Stimulated activated CD4-positive, alpha-beta T cell treated with anti-CD3 and anti-CD28 coated beads, Interleukin-1b, Interleukin-23, amount 100 ng/mL, for 1 hour (primary cell): ENCODE measurements at places on chromosomes 2 and 18.

DNA sequence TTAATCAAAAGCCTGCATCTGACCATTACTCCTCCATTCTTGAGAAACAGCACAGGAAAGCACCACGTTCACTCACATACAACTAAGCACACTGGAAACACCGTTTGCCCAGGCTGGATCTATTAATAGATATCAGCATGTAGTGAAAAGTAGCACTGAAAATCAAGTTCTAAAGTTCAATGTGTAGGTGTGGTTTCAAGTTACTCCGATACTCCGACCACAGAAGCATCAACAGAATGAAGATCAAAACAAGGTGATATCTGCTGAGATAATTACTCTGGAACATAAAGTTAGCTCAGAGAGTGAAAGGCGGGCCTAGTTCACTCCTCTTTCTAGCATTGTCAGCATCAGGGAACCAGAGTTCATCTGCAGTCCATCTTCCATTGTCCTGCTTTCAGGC lies 1367.4 kb upstream of the ACVR2A start:
- no peak for DNase-seq

GRCh38 chr2:148560496-148560895 lies 84.1 kb upstream of the EPC2 start:
- DNase-seq: no peak

DNA sequence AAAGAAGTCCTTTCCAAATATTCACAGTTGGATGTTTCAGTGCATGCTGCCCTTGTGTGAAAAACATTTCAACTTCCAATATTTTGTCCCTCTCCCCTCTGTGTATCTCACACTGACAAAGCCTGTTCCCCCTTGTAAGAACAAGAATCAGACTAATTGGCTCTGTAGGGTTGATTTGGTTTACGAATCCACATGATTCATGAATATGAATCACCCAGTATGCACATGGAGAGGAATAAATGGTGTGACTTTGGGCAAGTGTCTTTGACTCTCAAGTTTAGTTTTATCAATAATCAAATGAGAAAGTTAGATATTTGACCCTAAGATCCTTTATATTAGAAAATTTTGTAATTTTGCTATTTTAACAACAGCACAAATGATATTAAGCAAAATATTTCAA lies 9.3 kb upstream of the CDH20 start:
- DNase-seq: no peak

DNA sequence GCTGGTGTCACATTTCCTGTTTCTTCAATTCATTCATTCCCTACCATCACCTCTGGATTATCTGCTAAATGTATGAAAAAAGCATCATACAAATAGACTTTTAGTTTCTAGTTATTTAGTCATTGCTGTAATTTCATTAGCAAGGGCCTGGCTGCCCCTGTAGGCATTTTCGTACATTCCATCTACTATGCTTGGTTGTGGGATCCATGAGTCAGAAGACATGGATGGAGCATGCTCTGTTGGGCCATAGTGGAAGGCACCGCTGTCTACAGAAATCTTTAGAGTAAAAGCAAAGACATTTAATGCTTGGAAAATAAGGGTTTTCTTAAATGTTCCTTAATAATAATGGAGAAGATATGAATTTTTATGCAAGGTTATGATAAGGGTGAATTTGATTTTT lies 324.8 kb upstream of the MEIS1 start:
- DNase-seq: no peak

GRCh38 chr2:20371323-20372025 lies 20.8 kb upstream of the PUM2 start:
- no peak for DNase-seq

DNA sequence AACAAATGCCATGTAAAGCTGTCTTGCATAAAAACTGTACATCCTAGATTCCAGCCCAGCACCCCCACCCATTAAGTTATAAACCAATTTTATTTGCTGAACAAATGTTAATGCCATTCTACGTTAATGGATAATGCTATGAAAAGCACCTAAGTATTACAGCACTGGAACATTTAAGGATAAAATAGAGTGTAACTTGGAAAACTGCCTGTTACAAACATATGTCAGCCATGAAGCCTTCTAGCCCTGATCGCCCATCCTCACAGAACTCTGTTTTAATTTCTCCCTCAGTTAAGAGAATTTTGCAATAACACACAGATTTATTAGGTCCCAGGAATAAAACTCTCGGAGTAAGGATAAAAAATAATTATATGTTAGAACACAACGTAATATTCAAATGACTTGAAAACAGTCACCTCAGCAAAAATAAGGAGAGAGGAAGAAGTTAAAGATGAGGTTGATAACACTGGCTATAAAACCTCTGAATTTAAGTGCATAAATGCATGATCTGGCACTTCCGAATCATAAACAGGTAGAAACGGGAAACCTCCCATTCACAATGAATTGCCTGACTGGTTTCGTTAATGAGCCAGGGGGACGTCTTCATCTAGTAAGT lies 308.7 kb downstream of the AFF3 start:
- no peak for DNase-seq

DNA sequence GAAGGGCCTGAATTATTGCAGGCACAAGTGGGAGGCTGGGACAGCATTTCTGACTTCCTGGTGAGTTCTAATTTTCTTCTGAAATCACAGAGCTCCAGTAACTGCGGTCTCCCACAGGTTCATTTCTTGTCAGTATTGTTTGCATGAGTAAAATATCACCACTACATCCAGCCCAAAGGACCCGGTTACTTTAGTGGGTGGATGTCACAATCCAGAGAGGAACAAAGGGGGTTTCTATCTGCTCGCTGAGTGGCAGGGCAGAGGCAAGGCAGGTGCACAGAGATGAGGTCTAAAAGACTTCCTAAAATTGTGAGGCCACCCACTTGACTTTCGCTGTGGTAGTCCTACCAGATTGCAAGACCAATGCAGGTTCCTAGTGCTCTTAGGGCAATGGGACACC lies 800.4 kb upstream of the ID2 start:
- no peak for DNase-seq

DNA sequence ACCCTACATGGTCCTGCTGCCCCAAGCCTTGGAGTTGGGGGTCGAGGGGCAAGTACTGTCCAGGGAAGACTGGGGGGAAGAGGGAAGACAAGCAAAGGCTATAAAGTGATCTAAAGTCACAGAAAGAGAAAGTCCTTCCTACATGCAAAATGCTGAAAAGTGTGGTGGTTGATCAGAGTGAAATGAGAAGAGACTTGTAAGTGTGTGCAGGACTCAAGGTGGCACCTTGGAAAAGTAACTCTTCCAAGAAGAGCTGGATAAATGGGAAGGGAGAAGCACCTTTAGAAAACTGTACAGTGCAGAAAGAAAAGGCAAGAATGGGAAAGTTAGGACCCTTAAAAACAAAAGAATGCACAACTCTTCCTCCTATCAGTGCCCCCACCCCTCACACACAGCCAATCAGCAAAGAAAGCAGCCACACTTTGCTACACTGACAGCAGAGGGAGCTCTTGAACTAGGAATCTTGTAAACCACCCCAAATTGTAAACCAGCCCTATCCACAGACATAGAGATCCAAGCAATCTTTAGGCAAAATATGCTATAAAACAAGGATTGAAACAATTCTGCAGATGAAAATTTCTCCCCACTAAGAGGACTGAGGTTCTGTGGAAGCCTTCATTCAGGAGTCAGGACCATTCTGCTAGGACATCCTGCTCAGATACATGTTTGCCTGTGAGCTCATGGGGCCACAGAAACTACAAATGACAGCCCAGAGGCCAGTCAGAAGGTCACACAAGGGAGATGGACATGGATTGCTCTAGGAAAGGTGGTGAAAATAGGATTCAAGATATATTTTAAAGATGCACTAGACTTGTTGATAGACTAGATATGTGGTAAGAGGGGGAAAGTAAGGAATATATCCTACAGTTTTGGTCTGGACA lies 146.4 kb downstream of the FTCDNL1 start:
- DNase-seq: no peak

GRCh38 chr2:209808521-209808920 lies 36.9 kb downstream of the UNC80 start:
- DNase-seq: no peak

DNA sequence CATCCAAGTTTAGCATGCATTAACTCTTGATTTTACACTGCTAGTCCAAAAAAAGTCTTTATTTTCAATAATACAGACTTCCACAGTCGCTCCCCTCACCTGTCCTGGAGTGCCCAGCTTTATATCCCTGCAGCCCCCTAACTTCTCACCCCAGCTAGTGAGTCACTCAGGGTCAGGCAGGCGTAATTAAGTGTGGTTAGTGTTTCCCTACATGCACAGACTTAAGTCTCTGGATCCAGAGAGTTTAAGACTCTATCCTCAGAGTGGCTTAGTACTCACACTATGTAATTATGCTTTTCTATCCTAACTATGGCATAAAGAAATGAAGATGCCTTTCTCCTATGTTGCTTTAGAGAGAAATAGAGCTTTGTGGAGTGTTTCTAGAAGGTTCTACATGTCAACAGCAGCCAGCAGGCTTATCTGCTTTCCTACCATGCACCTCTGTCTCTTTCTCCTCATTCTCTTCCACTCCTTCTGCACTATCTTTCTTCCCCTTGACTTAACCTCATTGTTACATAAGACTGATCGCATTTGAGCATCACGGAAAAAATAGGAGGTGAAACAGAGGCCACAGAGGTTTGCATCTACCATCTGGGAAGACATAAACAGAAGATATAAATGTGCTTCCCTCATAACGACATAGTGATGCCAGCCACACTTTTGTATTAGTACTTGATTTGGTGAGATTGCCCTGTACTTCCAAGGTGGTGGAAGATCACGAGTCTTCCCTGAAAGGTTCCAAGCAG lies 34.4 kb upstream of the PMAIP1 start:
- no peak for DNase-seq

GRCh38 chr2:122639176-122639575 lies 883.7 kb downstream of the TSN start:
- no peak for DNase-seq

GRCh38 chr2:85330839-85331636 lies 3.2 kb upstream of the TGOLN2 start:
- DNase-seq: no peak

- DNase-seq: no peak
Measured at GRCh38 chr18:10442551-10442971, 11.9 kb upstream of the APCDD1 start.

- no peak for DNase-seq
Measured at GRCh38 chr2:40746191-40746590, 294.3 kb upstream of the SLC8A1 start.

- no peak for DNase-seq
Measured at GRCh38 chr18:76823161-76823538, 793 bp downstream of the ZNF236 start.

DNA sequence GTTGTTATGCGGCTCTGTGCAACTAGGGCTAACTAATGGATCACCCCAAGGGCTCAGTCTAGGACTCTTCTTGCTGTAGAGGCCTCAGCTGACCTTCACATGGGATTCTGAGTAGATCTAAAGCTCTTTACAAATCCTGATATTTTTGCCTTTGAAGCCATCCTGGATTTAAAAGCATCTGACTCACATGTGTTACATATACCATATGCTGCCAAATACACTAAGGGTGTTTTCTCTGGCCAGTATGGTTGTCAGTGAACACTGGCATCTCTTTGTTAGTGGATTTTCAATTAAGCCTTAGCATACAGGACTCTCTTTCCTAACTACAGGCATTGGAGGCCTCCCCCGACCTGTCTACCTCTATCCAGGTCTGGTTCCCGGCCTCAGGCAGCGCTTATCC lies 992.8 kb upstream of the FANCL start:
- DNase-seq: no peak

DNA sequence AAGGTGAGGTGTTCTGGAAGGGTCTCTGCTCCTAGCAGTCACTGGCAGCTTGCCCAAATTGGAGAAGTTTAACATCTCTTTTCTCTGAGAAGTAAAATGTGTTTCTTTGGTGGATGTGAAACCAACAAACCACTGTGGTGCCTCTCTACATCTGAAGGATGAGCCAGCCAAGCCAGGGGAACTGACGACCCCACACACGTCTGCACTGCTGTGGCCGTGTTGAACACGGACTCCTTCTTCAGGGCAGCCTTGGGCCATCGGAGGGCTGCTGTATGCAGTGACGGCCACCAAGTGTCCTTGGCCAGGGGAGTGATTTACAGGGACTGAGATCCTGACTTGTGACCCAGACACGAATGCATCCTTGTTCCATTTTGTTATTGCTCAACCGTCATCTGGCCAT lies 207.8 kb downstream of the ACKR3 start:
- no peak for DNase-seq

GRCh38 chr2:157840568-157841156 lies 35.5 kb downstream of the ACVR1 start:
- DNase-seq: no peak

GRCh38 chr2:49255409-49255971 lies 101.2 kb upstream of the FSHR start:
- DNase-seq: no peak

DNA sequence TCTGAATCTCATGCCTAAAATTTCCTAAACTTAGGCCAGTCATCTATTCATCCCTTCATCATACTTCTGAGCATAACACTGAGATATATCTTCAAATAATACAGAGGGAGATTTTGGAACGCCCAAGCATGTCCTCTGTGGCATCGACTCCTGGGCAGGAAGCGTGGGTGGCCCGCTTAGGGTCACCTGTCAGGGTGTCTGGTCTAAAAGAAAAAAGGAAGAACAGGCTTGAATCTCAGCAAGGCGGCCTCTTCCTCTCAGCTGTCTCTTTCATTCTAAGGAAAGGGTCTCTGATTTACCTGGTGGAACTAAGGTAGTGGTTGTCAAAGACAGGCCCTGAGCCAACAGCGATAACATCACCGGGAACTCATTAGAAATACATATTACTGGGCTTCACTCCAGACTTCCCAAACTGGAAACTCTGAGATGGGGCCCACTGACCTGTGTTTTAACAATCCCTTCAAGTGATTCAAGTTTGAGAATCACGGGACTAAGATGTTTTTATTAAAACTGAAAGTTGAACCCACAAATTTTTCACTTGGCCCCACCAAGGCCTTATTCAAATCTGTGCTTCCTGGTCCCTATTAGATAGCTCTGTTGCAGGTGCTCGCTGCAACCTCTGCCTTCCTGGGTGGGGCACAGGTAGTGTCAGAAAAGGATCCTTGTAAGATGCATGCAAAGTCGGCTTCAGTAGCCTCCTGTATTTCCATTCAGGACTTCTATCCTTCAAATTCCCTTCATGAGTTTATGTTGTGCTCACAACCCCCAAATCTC lies 162.3 kb upstream of the CCDC68 start:
- DNase-seq: no peak

- no peak for DNase-seq
Measured at GRCh38 chr2:227507963-227508362, 36.0 kb downstream of the AGFG1 start.

- DNase-seq: no peak
Measured at GRCh38 chr18:2091937-2092336, 479.4 kb downstream of the METTL4 start.

- DNase-seq: no peak
Measured at GRCh38 chr2:12712881-12713280, 3.9 kb upstream of the TRIB2 start.

- DNase-seq: no peak
Measured at GRCh38 chr2:173715441-173715840, 249.7 kb downstream of the SP3 start.

GRCh38 chr2:41216978-41217377 lies 765.1 kb upstream of the SLC8A1 start:
- no peak for DNase-seq

DNA sequence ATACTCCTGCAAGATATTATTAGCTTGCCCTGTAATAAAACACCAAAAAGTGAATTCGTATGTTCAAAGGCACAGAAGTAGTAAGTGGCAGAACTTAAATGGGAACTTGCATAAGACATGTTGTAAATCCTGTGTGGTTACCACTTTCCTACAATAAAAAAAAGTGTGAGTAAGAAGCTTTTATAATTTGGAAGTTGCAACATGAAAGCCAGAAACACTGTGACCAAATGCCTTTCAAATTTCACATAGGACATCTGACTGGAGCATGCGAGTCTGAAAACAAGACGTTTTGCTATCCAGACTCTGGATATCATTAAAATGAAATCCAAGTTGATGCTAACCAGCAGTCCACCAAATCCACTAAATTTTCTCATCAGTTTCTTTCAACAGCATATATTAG lies 886.2 kb upstream of the NRXN1 start:
- no peak for DNase-seq
